Fibroblast of pulmonary artery (primary cell): ENCODE measurements at places on chromosomes 6 and 20.

- DNase-seq, result peak; percentile 68
Measured at GRCh38 chr6:113530769-113531168, 326.4 kb upstream of the MARCKS start.

DNA sequence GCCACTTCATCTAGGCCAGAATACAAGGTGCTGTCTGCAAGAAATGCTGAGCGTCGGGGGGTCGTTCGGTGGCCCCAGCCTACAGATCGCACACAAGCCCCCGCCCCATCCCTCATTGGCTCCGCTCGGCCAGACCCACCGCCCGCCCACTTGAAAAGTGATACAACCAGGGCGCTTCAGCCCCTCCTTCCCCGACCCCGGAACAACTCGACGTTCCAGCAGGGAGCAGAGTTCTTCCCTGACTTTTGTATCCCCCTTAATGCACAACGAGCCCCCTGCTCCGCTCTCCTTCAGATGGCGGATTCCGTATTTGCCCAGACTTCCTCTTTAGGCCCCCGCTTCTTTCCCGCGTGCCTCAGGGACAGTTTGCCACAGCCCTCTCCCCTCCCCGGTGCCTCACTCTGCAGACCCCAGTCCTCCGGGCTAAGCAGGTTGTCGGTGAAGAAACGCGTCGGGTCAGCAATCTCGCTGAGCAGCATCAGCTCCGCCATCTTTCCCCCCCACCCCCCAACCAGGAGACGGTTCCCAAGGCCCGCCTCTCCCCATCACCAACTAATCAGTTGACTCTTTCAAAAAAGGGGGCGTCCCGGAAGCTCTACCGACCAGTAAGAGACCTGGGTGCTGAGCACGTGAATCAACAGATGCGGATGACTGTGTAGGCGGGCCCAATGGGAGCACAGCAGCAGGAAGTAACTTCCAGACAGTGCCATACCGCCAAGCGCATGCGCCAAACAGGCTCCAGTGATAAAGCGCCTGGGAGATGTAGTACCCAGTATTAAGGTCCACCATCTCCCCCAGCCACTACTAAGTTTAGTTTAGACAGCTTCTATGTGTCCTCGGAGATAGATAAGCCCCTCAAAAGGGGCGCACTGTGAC is at the start of gene ATF6B:
Gene ATF6B (minus strand): TSS at position 530 of the 876 bp plus-strand sequence. CDS start 39 bp downstream, at position 491.
- peak; percentile 100 for DNase-seq

GRCh38 chr6:131038597-131039344 is 24.3 kb downstream of the EPB41L2 start:
- peak; percentile 31 for DNase-seq

GRCh38 chr20:25389858-25390537 is 637 bp downstream of the ABHD12 start:
- no peak for DNase-seq

- DNase-seq, result no peak
Measured at GRCh38 chr20:32510120-32510600, 75.0 kb downstream of the NOL4L start.

DNA sequence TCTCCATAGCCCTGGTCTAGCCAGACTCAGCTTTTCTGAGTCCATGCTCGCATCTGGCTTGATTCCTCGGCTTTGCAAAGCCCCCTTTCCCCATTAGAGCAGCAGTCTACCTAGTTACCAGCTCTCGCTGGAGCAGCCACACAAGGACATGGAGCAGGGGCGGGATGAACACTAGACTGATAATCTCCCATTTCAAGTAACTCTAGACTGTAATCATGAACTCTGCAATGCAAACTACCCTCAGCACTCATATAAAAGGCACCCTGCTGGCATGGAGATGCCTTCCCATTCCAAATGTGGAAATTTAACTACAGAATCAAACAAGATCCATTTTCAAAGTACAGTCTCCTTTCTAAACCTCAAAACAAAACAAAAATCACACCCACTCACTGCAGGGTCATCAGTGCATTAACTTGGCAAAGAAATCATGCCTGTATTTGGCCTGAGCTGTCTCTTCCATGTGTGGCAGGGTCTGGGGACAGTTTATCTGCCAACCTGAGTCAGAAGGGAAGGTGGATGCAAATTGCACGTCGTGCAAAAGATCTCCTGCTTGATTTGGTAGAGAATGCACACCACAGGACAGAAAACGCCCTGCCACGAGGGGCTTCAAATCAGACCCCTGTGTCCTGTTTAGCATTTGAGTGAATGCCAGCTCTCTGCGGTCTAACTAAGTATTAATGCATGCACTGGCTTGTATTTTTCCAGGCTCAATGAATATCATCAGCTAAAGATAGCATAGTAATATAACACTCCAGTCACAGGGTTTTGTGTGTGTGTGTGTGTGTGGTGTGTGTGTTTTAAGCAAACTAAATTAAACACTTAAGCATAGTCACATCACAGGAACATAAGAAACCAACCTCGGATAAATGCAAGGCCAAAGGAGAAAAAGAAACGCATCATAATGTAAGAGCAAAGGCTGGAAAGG is 85.3 kb downstream of the MYLK4 start:
- no peak for DNase-seq

GRCh38 chr6:125828476-125829039 is 37.8 kb downstream of the NCOA7 start:
- DNase-seq, result no peak

- DNase-seq, result no peak
Measured at GRCh38 chr6:90106449-90106848, 190.2 kb downstream of the BACH2 start.

GRCh38 chr6:33276581-33276863 is 401 bp upstream of the B3GALT4 start:
- no peak for DNase-seq

DNA sequence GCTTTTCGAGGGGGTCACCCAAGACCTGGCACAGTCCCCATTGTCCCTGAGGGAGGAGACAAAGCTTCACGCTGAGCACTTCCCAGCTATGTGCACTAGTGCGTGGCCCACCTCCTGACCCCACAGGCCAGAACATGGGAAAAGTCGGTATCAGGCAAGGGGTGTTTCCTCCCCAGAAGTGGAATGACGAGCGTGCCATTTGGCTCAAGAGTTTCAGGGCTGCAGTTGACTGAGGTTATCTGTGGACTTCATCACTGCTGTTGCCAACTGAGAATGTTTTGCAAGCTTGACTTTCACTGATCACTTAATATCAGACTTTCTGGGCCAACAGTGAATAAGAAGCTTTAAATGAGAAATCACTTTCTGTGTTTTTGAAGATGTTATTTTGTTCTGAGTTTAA is 137.0 kb upstream of the AFDN start:
- DNase-seq, result peak; percentile 21
